ENCODE measurements at places on chromosomes 5 and 9.

GRCh38 chr9:124894035-124894740 is 32.3 kb downstream of the ARPC5L start:
- no peak for DNase-seq

DNA sequence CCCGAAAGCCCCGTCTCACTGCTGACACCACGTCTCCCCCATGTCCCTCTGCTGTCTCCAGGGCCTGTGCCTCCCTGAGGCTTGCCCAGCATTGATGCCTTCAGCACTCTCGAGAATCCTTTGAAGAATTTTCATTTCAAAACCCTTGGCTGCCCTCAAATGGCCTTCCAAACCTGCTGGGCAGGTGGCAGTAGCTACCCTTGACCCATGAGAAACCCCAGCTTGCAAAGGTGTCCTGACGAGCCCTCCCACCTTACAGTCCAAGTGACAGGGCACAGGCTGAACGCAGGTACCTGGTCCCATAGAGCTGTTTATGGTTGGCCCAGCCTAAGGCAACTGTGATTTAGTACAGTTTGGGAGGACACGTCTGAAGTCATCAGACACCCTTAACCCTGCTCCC is 97.2 kb upstream of the SPIN1 start:
- DNase-seq, result no peak

DNA sequence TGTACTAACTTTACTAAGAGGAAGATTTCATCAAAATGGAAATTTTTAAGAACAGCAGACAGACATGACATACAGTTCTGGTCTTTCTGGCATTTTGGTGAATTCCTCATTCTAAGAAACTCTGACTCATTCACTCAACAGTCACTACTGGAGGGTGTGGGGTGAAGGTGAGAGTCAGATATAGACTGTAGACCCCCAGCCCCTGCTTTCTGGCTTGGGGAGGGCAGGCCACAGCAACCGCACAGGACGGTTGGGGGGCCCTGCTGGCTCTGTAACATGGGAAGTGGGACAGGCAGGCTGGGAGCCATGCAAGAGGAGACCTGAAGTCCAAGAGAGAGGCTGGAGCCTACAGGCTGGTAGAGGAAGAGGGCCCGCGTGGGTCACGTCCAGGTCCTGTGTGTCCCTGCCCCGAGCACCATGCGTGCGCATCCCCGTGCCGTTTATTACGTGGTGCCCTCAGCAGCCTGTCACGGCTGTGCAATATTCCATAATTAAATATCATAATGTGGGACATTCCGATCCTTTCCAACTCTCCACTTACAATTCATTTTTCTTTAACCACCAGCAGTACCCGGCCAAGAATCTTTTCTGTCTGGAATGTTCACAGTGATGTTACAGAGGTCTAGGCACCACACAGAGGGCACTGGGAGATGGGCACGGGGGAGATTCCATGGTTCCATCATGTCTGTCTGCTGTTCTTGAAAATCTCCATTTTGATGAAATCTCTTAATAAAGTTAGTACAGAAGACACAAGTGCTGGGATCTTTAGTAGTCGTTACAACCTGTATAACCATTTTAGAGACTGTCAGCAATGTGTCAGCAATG is 75.5 kb downstream of the SEMA4D start:
- DNase-seq, result no peak

- DNase-seq, result no peak
Measured at GRCh38 chr5:68582284-68582683, 366.7 kb downstream of the PIK3R1 start.

GRCh38 chr9:133088146-133088750 is 26.5 kb downstream of the CEL start:
- no peak for DNase-seq

DNA sequence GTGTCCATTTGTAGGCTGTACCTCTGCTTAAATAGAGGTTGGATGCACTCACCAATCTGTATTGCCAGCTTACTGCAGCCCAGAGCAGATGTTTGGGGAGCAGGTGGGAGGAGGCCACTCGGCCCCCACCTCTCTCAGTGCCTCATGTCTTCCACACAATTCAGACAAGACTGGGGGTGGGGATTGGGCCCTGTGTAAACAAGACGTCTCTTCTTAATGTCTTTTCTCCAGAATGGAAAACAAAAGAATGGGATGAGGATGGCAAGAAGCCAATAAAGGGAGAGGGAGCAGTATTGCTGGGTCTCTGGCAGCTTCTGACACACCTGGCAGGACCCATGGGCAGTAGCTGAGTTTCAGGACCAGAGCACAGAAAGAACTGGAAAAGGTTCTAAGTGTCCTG is 64.9 kb downstream of the SIL1 start:
- peak; percentile 84 for DNase-seq

DNA sequence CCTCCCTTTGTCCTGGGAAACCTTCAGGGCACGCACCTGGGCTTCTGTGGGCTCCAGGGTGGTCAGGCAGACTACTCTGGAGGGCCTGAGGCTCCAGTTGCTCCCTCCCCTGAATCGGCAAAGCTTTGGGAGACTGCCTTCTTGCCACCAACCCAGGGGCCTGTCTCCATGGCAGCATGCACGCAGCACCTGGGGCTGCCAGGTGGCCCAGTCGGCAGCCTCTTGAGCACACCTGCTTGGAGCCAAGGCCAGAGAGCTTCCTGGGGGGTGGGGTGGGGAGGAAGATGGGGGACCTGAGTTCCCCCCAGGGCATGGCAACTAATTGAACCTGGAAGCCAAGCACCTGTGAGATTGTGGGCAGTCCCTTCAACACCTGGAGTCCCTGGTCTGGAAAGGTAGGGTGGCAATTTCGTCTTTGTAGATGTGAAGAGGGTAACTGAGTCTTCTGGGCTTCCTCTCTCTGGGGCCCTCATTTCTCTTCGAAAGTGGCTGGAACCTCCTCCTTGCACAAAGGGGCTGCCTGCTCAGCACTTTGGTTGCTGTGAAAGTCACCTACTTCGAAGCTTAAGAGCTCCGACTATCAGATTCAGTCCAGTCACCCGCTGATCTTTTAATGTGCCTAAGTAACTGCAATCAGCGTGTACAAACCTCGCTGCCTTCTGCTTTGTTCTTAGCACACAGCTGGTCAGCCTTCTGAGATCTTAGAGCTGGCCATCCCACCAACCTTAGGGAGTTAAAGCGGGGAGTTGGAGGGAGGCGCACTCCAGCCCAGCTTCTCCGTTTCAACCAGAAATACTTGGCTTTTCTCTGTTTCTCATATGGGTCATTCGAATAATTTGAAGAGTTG is 4.0 kb downstream of the RNF183 start:
- DNase-seq, result peak; percentile 48

- no peak for DNase-seq
Measured at GRCh38 chr5:152855441-152855840, 450.4 kb upstream of the NMUR2 start.

- DNase-seq, result no peak
Measured at GRCh38 chr5:34491251-34491620, 164.9 kb upstream of the RAI14 start.

DNA sequence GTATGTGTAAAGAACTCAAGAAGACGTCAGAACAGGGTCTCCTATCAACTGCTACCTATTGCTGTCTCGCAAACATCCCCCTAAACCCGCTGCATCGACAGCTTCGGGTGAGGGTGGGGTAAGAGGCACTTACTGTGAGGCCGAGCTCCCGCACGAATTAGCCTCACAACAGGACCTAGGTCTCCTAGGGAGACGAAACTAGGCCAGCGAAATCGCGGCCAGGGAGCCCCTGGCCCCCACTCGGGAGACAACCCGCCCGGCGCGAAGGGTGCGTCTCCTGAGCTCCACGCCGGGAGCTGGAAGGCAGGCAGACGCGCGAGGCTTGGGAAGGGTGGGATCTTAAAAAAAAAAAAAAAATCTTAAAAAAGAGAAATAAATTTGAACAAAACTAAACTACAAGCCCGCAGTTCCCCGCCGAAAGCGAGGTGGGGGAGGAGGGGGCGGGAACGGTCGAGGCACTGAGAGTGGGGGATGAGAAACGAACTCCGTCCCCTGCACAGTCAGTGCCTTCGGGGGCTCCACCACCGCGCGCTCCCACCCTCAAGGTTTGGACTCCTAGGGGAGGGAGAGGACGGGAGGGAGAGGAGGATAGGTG is 33.0 kb upstream of the NFIB start:
- DNase-seq, result no peak
